ENCODE measurements at places on chromosomes 3 and 15. TPM values are rescaled to one million over a fixed set of nuclear protein-coding genes. Genes with fewer than 3 reads are reported as not detected.

LTF gene
- 53.5 TPM for total RNA-seq

GRCh38 chr15:29134641-29135308 lies 134.8 kb downstream of the NSMCE3 start:
- H3K4me3 ChIP-seq = no peak overlapping the region
- no peak overlapping the region for H3K27ac ChIP-seq
- peaks cover 2% of the 10 kb centered on the region for H3K4me1 ChIP-seq
- DNase-seq = no peak
- H3K27me3 ChIP-seq = peaks cover 10% of the 10 kb centered on the region

GNB4 gene
- 60.5 TPM for total RNA-seq

- H3K27ac ChIP-seq = no peak overlapping the region
- no peaks in the 10 kb centered on the region for H3K27me3 ChIP-seq
- H3K4me3 ChIP-seq = no peak overlapping the region
- H3K36me3 ChIP-seq = no peaks in the 10 kb centered on the region
Measured at GRCh38 chr3:197809356-197810020, 18.4 kb downstream of the LRCH3 start.

DNA sequence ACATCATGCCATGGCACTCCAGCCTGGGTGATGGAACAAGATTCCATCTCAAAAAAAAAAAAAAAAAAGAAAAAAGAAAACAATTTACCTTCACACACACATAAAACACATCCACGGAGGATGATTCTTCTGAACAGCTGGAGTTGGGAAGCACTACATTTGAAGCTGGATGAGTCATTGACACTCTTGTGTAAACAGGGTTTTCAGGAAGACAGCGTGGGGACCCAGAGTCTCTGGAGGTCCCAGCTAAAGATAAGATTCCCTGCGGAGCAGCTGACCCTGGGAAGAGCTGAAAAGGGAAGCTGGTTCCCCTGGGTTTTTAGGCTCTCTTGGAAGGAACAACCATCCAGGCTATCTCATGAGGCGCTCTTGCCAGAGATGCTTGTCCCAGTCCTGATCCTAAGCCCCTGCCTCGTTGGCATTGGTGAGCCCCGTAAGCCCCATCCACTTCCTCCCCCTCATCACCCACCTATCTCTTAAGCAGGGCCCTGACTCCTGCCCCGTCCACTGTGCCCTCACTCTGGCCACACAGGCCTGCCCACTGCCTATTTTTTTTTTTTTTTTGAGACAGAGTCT lies 32.0 kb upstream of the FURIN start:
- peaks cover 10% of the 10 kb centered on the region for H3K4me1 ChIP-seq
- no peaks in the 10 kb centered on the region for H3K36me3 ChIP-seq
- H3K27ac ChIP-seq = no peak overlapping the region
- no peak for DNase-seq

CLDN16 gene
- 0.74 TPM for total RNA-seq

SERPINI2 gene
- 2.3 TPM for total RNA-seq

GRCh38 chr3:50442945-50443579 lies 60.4 kb downstream of the CACNA2D2 start:
- H3K4me1 ChIP-seq = peaks cover 71% of the 10 kb centered on the region
- H3K36me3 ChIP-seq = no peaks in the 10 kb centered on the region
- DNase-seq = peak; percentile 63
- peak overlapping the region; percentile 85 for H3K27ac ChIP-seq

GRCh38 chr3:137464341-137464740 lies 299.8 kb upstream of the SOX14 start:
- no peaks in the 10 kb centered on the region for H3K36me3 ChIP-seq
- DNase-seq = no peak
- H3K4me3 ChIP-seq = no peak overlapping the region
- no peaks in the 10 kb centered on the region for H3K4me1 ChIP-seq
- no peaks in the 10 kb centered on the region for H3K27me3 ChIP-seq

DNA sequence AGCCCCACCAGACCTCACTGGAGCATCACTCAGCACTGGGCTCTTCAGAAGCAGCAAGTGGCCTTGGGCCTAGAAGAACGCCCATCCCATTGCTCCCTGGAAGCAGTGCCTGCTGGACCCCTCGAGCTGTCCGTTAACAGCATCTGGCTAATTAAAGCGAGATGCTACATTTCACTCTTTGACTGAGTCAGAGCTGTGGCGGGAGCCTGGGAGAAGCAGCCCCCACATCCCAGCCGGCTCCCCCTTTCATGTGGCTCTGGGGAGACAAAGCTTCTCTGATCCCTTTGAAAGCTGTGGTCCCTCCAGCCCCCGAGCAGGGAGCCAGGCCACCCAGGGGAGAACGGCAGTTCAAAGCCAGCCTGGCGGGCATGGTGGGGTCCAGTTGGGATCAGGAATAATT lies 103.7 kb downstream of the MEGF11 start:
- H3K27ac ChIP-seq = no peak overlapping the region
- H3K4me3 ChIP-seq = no peak overlapping the region
- H3K4me1 ChIP-seq = no peaks in the 10 kb centered on the region

GRCh38 chr3:148227534-148227933 lies 470.2 kb upstream of the AGTR1 start:
- H3K27ac ChIP-seq = no peak overlapping the region
- H3K4me3 ChIP-seq = no peak overlapping the region
- no peaks in the 10 kb centered on the region for H3K4me1 ChIP-seq
- no peaks in the 10 kb centered on the region for H3K27me3 ChIP-seq
- H3K36me3 ChIP-seq = no peaks in the 10 kb centered on the region
- DNase-seq = no peak

GRCh38 chr15:80447077-80447476 lies 42.9 kb downstream of the ARNT2 start:
- no peaks in the 10 kb centered on the region for H3K36me3 ChIP-seq
- no peak overlapping the region for H3K27ac ChIP-seq
- H3K27me3 ChIP-seq = no peaks in the 10 kb centered on the region
- H3K4me1 ChIP-seq = peaks cover 7% of the 10 kb centered on the region
- H3K4me3 ChIP-seq = no peak overlapping the region

CSK gene
- total RNA-seq = 83.8 TPM

- no peaks in the 10 kb centered on the region for H3K27me3 ChIP-seq
- H3K36me3 ChIP-seq = no peaks in the 10 kb centered on the region
- no peak for DNase-seq
- no peak overlapping the region for H3K27ac ChIP-seq
Measured at GRCh38 chr3:144663456-144664436, 692.1 kb downstream of the DIPK2A start.

DNA sequence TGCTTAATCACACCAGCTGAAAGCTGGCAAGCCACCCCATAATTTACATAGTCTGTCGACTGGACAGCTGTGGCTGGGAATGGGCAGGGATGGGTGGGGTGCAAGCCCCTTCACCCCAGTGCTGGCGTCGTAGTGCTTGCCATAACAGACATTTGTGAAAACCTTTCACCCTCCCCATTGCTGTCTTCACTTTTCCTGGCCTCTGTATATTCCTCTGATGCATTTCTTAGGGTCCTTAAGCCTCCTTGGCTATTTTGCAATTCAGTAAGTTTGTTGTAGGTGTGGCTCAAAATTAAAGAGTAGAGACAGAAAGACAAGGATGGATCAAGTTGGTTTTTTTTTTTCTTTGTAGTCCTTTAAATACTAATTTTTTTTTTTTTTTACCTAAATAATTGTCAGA lies 383.3 kb upstream of the MCTP2 start:
- H3K4me1 ChIP-seq = no peaks in the 10 kb centered on the region
- H3K27me3 ChIP-seq = no peaks in the 10 kb centered on the region
- H3K27ac ChIP-seq = no peak overlapping the region
- no peak for DNase-seq
- no peak overlapping the region for H3K4me3 ChIP-seq
- H3K36me3 ChIP-seq = no peaks in the 10 kb centered on the region

MKRN3 gene
- 0.41 TPM for total RNA-seq

GRCh38 chr15:66876421-66876730 lies 174.3 kb downstream of the SMAD6 start:
- H3K4me3 ChIP-seq = no peak overlapping the region
- H3K4me1 ChIP-seq = peaks cover 10% of the 10 kb centered on the region
- H3K27me3 ChIP-seq = no peaks in the 10 kb centered on the region
- DNase-seq = no peak
- H3K27ac ChIP-seq = no peak overlapping the region

DNA sequence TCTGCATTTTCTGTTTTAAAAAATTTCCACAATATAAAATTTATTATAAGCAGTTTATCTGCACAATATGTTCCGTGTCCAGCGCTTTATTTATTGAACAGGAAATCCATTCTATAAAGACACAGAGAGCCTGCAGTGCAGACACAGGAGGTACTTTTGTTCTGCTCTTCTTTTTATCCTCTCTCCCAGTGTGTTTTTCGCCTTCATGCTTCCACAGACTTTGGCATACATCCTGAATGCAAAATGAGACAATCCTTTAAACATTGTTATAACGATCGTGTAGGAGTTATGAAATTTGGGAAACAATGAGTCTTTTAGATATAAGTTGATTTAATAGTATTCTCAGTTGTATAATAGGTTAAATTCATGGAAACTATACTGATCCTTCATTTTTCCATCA lies 749.2 kb downstream of the NAALADL2 start:
- H3K27me3 ChIP-seq = no peaks in the 10 kb centered on the region
- H3K27ac ChIP-seq = no peak overlapping the region
- no peak overlapping the region for H3K4me3 ChIP-seq
- no peaks in the 10 kb centered on the region for H3K36me3 ChIP-seq

- H3K4me1 ChIP-seq = no peaks in the 10 kb centered on the region
- no peaks in the 10 kb centered on the region for H3K36me3 ChIP-seq
- no peak for DNase-seq
- H3K4me3 ChIP-seq = no peak overlapping the region
- no peaks in the 10 kb centered on the region for H3K27me3 ChIP-seq
Measured at GRCh38 chr3:113436809-113437208, 4.5 kb downstream of the CFAP44 start.

DNA sequence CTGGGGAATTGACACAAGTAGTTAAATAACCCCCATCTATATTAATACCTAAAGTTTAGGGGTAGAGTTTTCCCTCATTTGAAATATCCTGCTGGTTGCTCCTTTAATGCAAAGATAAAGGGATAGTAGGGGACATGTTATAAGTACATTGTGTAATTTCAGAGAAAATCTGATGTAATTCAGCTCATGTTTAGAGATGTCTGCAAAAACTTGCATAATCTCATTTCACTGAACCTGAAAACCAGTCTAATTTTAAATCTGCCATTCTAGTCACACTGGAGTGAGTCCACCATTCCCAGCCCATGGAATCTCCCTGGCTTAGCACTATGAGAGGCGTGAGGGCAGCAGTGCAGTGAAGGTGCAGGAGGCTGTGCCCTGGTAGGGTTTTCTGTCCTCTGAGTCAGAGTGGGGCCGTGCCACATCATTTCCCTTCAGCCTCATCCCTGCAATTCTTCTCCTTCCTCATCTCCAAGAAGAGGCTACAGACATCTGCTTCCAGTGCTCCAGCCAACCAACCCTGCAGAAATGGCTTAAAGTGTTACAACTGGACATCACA lies 246.3 kb upstream of the UMPS start:
- H3K27ac ChIP-seq = no peak overlapping the region
- H3K27me3 ChIP-seq = no peaks in the 10 kb centered on the region
- no peaks in the 10 kb centered on the region for H3K36me3 ChIP-seq
- H3K4me3 ChIP-seq = no peak overlapping the region
- no peak for DNase-seq

CALML4 gene
- total RNA-seq = 7.3 TPM

A4GNT gene
- total RNA-seq = 0.41 TPM

PODXL2 gene
- 2.2 TPM for total RNA-seq

DNA sequence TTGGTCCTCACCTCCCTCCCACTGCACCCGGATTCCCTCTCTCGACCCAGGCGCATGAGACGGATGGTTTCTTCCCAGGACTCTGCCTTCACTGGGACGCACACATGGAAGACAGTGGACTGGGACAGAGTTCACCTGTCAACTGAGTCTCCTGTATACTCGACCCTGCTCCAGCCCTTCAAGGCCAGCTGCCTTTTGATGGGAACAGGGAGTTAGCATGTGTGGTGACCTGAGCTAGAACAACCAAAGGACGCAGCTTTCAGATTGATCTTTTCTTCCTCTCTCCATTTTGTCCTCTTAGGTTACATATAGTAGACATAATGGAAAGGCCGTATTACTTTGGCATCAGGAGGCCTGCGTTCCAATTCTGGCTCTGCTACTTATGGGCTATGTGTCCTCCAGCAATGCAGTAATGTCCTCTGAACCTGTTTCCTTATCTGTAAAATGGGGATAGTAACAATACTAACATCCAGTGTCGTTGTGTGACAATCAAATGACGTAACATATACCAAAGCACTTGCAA lies 94.1 kb downstream of the PEX5L start:
- no peak overlapping the region for H3K27ac ChIP-seq
- peak overlapping the region; percentile 8 for H3K4me3 ChIP-seq
- no peak for DNase-seq
- no peaks in the 10 kb centered on the region for H3K27me3 ChIP-seq
- H3K36me3 ChIP-seq = no peaks in the 10 kb centered on the region
- H3K4me1 ChIP-seq = no peaks in the 10 kb centered on the region

- no peaks in the 10 kb centered on the region for H3K27me3 ChIP-seq
- no peaks in the 10 kb centered on the region for H3K36me3 ChIP-seq
- peaks cover 7% of the 10 kb centered on the region for H3K4me1 ChIP-seq
- H3K4me3 ChIP-seq = no peak overlapping the region
- no peak overlapping the region for H3K27ac ChIP-seq
Measured at GRCh38 chr3:33883538-33883950, 85.1 kb downstream of the PDCD6IP start.

- no peak for DNase-seq
- no peak overlapping the region for H3K27ac ChIP-seq
- no peaks in the 10 kb centered on the region for H3K4me1 ChIP-seq
- H3K4me3 ChIP-seq = no peak overlapping the region
- H3K36me3 ChIP-seq = no peaks in the 10 kb centered on the region
Measured at GRCh38 chr3:130761730-130762311, 15.2 kb upstream of the PIK3R4 start.

SLC24A1 gene
- total RNA-seq = 11.4 TPM

ADGRG7 gene
- total RNA-seq = not detected

NBEAL2 gene
- total RNA-seq = 97.0 TPM

GRCh38 chr15:27741226-27741860 lies 357.8 kb downstream of the OCA2 start:
- H3K27ac ChIP-seq = no peak overlapping the region
- no peaks in the 10 kb centered on the region for H3K27me3 ChIP-seq
- DNase-seq = no peak
- H3K4me3 ChIP-seq = no peak overlapping the region
- no peaks in the 10 kb centered on the region for H3K36me3 ChIP-seq

GRCh38 chr15:101139986-101140696 lies 111.7 kb downstream of the CHSY1 start:
- no peaks in the 10 kb centered on the region for H3K36me3 ChIP-seq
- H3K27me3 ChIP-seq = no peaks in the 10 kb centered on the region
- peak; percentile 35 for DNase-seq
- H3K4me3 ChIP-seq = no peak overlapping the region
- H3K4me1 ChIP-seq = peaks cover 9% of the 10 kb centered on the region
- H3K27ac ChIP-seq = no peak overlapping the region

- no peak overlapping the region for H3K27ac ChIP-seq
- H3K27me3 ChIP-seq = no peaks in the 10 kb centered on the region
- no peaks in the 10 kb centered on the region for H3K4me1 ChIP-seq
- H3K36me3 ChIP-seq = no peaks in the 10 kb centered on the region
Measured at GRCh38 chr3:191781044-191781443, 320.1 kb downstream of the PYDC2 start.

GRCh38 chr3:69273896-69274295 lies 112.0 kb downstream of the FRMD4B start:
- no peaks in the 10 kb centered on the region for H3K27me3 ChIP-seq
- no peak overlapping the region for H3K4me3 ChIP-seq
- H3K36me3 ChIP-seq = no peaks in the 10 kb centered on the region
- H3K27ac ChIP-seq = no peak overlapping the region
- H3K4me1 ChIP-seq = no peaks in the 10 kb centered on the region
